ENCODE measurements at places on chromosomes 16 and 17. TPM values are rescaled to one million over a fixed set of nuclear protein-coding genes. Genes with fewer than 3 reads are reported as not detected.

Gene NXN
- 13.9 TPM for total RNA-seq

Gene KRT32
- not detected for total RNA-seq

Gene MYH13
- not detected for total RNA-seq

Gene CRHR1
- not detected for total RNA-seq

Gene STX1B
- total RNA-seq = not detected

Gene CNGB1
- total RNA-seq = not detected

Gene PSMC3IP
- total RNA-seq = 3.6 TPM

Gene EZH1
- 9.6 TPM for total RNA-seq

Gene TPSG1
- not detected for total RNA-seq

Gene RABEP1
- total RNA-seq = 27.8 TPM

Gene KCNG4
- total RNA-seq = not detected

Gene HAP1
- 0.82 TPM for total RNA-seq

Gene MRPL27
- 48.2 TPM for total RNA-seq
